Fibroblast of skin of abdomen (primary cell): ENCODE measurements at places on chromosomes 7 and 10.

GRCh38 chr10:64271983-64272382 lies 750.8 kb downstream of the REEP3 start:
- no peak for DNase-seq

DNA sequence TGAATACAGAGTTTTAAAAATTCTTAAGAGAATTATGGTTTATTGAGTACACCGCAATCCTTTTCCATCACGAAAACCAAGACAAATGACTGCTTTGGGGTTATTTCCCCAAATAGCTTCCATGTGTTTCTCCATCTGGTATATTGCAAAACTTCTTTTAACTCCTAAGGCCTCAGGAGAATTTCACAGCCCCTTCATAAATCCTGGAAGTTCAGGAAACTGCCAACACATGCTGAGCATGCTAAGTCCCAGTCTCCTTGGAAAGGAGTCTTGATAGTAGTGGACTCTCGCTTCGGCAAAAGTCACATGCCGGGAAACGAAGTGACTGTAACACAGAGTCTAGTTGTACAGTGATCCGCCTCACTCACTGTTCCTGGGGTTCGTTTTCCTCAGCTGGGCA lies 88.1 kb upstream of the RSU1 start:
- peak; percentile 98 for DNase-seq

DNA sequence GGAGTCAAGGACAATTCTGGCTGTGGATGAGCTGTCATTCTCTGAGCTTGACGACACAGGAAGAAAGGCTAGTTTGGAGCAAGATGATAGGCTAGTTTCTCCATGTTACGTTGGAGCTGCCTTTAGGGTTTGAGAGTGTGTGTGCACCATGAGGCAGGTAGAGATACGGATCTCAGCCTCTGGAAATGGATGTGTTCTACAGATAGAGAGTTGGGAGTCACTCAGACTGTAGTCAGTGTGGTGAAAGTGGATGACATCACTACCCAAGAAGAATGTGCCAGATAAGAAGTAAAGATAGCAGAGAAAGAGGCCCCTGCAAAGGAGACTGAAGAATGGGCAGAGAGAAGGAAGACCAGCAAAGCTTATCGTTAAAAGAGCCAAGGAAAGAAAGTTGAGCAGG lies 42.4 kb downstream of the PNLIPRP3 start:
- no peak for DNase-seq

DNA sequence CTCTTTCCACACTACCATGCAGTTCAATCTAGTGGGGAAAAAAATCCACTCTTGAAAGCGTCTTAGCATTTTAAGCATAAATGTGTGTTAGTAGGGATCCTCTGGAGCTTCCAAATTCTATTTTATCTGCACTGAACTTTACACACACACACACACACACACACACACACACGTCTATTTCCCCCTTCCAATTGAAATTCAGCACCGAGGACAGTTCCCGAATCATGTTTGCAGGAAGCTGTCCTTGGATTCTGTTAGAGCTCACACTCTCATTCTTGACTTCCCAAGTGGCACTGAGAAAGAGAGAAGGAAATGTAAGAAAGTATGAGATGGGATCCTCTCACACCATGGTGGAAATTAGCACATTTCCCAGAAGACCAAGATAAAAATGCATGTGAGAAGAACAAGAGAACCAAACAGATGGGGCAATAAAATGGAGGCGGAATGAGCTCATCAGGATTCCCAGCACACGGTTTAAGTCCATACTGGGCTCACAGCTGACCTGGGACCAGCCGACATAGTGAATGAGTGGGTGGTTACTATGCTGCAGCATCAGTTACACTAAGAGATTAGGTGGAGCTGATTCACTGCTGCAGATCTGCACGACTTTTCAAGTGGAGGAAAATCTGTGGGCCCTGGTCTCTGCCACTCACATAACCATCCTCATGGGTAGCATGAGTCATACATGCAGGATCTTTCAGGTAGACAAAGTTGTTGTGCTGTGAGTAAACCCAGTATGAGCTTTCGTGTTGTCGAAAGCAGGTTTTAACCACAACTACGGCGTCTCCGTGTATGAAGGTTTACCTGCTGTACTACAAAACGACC lies 3.3 kb upstream of the NPTX2 start:
- peak; percentile 33 for DNase-seq

DNA sequence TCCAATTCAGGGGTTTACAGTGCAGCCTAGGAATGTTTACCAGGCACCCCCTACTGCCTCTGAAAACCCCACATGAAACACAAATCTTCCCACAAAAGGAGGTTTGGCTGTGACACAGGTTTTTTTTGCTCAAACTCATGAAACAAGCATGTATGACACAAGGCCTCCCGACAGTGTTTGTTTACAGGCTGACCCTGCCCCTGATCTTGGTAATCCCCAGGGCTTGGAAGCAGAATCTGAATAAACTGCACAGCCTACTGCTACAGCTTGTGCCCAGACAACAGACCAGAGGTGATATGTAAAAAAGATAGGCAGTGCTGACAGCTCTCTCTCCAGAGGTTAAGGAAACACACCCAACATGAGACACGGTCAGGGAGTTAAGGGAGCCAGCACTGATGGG lies 184.2 kb downstream of the KMT2E start:
- DNase-seq, result peak; percentile 92

- no peak for DNase-seq
Measured at GRCh38 chr10:123523833-123524232, 142.3 kb upstream of the GPR26 start.

- DNase-seq, result no peak
Measured at GRCh38 chr7:49294611-49295010, 370.3 kb downstream of the CDC14C start.

DNA sequence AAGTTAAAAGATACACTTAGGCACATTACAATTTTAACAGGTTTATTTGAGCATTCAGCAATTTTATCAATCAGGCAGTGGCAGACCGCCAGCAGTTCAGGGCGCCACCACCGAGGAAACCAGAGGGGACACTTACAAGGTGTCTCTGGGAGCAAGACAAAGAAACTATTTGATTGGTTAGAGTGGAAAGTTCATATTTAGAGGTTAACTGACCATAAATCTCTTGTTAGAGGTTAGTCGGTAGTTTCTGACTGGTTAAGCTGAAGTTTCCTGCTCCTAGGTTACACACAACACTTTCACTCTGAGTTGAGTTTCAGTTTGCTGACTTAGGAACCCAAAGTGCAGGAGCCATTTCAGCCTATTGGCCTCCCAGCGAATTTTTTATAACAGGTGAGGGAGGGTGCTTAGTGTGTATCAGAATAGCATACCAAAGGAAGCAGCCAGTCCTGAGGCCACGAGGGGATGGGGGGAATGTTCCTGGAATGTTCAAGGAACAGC lies 10.8 kb upstream of the PVRIG start:
- no peak for DNase-seq

GRCh38 chr10:109701633-109702215 lies 221.6 kb downstream of the XPNPEP1 start:
- no peak for DNase-seq

- no peak for DNase-seq
Measured at GRCh38 chr10:132199854-132200311, 13.1 kb downstream of the DPYSL4 start.
